Stimulated activated CD8-positive, alpha-beta memory T cell treated with anti-CD3 and anti-CD28 coated beads, Interleukin-7, amount 100 ng/mL, for 1 hour (primary cell): ENCODE measurements at places on chromosomes 1 and 21.

DNA sequence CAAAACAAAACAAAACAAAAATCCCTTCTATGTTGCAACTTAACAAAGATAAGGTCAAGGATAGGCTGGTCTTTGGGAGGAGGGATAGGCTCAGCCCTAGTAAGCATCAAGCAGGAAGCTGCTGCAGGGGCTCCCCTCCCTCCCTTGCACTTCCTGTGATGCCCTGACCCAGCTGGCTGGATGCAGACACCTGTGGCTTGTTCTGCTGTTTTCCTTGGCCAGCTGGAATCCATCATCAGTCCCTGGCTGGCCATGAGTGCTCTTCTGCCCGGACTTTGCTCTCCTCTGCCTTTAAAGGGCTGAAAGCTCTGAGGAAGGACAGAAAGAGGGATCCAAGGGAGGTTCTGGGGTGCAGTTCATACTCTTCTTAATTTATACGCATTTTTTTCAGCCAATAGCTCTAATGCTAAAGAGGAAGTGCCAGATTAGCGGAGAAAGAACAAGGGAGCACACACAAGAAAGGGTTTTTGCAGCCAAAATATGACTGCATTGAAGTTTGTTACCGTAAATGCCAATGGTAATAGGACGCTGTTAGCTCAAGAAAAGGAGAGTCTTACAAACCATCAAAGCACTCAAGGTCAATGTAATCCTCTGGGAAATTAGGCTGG is 19.9 kb upstream of the UBE2U start:
- DNase-seq, result no peak

GRCh38 chr1:10179406-10180091 is 30.8 kb upstream of the KIF1B start:
- no peak for DNase-seq

- DNase-seq, result no peak
These were observed 247.1 kb downstream of the NPHP4 start for GRCh38 chr1:5744911-5745799.

DNA sequence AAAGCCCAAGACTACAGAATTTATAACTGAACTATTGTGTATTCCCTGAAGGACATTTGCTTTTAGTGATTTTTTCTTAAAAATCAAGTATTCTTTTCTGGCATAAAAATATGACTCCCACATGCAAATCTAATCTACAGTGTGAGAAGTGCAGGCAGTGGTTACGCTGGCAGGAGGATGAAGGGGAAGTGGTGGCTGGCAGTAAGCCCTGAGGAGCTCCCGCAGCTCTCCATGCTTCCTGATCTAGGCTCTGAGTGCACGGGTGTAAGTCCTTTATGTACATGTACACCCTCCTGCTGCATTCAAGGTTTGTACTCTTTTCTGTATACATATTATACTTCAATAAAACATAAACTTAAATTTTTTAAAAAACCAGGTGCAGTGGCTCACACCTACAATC is 67.5 kb upstream of the PRDX6 start:
- DNase-seq, result no peak

GRCh38 chr1:106748606-106749005 is 307.9 kb upstream of the PRMT6 start:
- DNase-seq, result no peak

GRCh38 chr1:9294910-9295636 is 2.4 kb downstream of the SPSB1 start:
- DNase-seq, result no peak

GRCh38 chr1:4963251-4963650 is 308.8 kb downstream of the AJAP1 start:
- DNase-seq, result no peak

GRCh38 chr1:112322018-112322417 is 74.0 kb upstream of the CTTNBP2NL start:
- no peak for DNase-seq

DNA sequence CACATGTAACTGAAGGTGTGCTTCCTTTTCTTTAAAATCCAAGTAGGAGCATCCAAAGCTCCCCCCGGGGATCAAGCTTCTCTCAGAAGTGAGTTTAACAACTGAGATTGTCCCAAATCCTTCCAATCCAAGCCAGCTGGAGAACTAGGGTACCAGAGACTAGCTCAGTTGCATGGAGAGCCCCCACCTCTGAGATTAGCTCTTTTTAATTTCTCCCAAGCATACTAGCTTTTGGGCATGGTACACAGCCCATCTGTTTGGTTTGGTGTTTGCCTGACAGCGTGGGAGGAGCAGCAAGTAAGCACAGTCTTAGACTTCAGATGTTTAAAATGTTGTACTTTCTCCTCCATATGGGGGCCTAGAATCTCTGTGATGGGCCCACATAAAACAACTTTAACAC is 142.8 kb downstream of the ASTN1 start:
- DNase-seq, result no peak

GRCh38 chr1:151001602-151002001 is 5.1 kb downstream of the MINDY1 start:
- DNase-seq, result no peak

DNA sequence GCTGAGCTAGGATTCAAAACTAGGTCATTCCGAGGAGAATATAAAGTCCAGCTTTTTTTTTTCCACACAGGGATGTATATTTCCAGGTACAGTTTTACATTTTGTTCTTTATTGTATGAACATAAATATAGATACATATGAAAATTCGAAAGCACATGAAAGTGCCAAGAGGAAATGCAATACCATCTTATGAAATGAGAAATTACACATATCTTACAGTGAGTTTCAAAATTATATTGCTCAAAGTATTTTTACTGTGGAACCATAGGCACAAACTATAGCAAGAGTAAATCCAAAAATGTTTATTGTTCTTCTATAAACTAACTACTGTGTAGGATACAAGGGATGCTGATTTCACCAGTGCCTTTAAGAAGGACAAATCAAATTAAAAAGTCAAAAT is 39.0 kb downstream of the PTPRC start:
- DNase-seq, result no peak

DNA sequence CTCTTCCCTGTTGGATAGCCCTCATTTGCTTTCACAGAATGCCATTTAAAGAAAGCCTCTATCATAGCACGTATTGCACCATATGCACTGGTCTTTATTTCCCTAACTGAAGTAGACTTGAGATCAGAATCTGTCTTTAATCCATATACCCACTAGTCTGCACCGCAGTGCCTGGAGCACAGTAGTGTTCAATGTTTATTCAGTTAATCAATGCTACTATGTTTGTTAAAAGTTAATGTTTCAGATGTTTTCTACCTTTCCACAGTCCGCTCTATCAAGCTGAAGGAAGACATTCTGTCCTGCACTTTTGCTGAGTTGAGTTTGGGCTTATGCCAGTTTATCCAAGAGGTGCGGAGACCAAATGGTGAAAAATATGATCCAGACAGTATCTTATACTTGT is 139.2 kb downstream of the ZMYM4 start:
- no peak for DNase-seq

GRCh38 chr1:181608948-181609347 is 125.6 kb downstream of the CACNA1E start:
- DNase-seq, result no peak

- DNase-seq, result no peak
These were observed 20.5 kb upstream of the NPHP4 start for GRCh38 chr1:6012529-6013318.

DNA sequence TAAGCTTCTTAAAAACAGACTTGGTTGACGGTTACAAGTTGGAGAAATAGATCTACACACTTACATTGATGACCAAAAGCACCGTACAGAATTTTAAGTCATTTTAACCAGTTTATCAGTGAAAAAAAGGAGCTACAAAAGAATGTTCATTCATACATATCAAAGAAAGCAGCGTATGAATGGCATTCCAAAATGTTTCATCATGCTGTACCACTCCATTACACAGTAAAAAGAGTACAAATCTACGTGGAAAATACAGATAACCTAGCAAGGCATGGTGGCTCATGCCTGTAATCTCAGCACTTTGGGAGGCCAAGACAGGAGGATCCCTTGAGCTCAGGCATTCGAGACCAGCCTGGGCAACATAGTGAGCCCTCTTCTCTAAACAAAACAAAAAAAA is 40.3 kb downstream of the ZZZ3 start:
- no peak for DNase-seq

DNA sequence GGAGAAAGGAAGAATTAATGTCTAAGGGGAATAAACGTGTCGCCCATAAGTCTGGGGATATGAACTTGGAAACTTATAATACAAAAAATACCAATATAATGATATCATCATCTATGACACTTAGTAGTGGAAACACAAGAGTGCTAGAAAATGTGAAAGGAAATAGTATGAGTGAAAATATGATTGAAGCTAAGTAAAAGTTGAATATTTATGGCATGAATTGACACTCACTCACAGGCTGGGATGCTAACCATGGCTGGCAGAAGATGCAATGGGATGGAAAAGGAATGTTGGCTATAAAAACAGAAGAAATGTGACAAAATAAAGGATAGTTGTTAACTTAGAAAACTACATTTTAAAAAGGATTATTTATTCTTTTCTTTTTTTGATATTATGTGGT is 120.1 kb downstream of the XPR1 start:
- DNase-seq, result no peak

DNA sequence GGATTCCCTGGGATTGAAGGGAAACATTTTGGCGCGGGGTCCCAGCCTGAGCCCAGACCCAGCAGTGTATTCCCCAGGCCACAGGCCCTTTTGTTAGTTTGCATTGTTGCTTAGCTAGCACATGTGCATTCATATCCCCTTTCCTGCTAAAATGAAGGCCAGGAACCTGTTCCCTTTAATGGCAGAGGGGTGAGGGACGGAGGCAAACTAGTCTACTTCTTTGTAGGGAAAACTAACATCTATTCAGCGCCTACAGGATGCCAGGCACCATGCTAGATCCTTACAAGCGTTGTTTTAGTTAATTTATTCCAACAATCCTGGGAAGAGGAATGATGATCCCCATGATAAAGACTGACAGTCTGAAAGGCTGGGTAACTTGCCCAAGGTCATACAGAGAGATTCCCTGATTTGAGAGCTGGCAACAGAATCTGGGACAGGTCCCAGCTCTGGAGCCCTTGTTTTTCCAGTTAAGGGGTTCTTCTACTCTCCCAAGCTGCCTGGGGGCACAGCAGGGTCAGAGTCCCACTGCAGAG is 595 bp upstream of the E2F2 start:
- no peak for DNase-seq

DNA sequence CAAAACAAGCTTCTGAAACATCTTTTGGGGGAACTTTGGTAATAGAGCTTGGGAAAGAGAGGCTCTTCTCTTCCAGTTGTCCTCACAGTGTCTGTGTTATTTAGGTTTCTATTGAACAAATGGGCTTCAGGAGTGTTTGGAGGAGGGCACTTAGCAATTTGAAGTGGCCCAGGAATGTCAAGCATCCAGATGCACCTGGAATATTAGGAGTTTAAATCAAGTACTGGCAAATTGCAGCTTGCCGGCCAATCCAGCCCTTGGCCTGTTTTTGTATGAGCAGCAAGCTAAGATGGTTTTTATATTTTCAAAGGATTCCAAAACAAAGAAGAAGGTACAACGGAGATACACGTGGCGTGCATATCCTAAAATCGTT is 94.7 kb downstream of the CCDC185 start:
- no peak for DNase-seq

GRCh38 chr21:45570826-45571601 is 28.8 kb upstream of the SLC19A1 start:
- DNase-seq, result no peak

GRCh38 chr1:15020943-15021745 is 132.4 kb upstream of the TMEM51 start:
- no peak for DNase-seq

GRCh38 chr1:241212628-241213027 is 144.4 kb downstream of the RGS7 start:
- DNase-seq, result no peak

GRCh38 chr1:201647094-201647493 is 108.2 kb downstream of the NAV1 start:
- no peak for DNase-seq

- DNase-seq, result no peak
These were observed 67.0 kb upstream of the KLHDC7A start for GRCh38 chr1:18413541-18414305.

DNA sequence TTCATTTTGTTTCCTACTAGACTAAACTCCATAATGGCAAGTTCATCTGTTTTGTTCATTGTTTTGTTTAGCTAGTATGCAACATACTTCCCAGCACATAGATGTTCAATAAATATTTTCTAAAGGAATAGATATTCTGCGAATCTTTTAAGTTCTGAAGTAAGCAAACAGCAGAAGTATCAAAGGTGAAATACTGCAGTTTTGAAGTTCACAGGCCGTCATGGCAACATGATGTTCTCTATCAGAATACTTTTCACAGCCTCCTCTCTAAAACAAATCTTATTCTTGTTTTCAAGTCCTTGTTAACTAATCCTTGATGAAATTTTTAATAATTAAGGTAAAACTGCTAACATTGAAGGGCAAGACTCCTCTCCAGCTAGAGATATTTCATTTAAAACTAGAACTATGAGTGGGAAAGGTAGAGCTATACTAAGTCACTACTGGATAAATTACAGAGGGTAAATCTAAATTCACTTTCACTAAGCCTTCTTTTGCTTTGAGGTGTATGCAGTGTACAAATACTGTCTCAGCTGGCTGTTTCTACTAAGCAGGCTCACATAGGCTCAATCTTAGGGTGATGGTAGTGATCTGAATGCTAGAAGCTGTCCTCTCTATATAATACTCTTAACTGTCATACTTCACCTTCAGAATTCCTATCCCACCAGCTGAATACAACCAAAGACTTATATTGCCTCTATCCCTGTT is 96.7 kb downstream of the ZZZ3 start:
- DNase-seq, result no peak

GRCh38 chr1:202571719-202572339 is 138.4 kb downstream of the SYT2 start:
- no peak for DNase-seq

DNA sequence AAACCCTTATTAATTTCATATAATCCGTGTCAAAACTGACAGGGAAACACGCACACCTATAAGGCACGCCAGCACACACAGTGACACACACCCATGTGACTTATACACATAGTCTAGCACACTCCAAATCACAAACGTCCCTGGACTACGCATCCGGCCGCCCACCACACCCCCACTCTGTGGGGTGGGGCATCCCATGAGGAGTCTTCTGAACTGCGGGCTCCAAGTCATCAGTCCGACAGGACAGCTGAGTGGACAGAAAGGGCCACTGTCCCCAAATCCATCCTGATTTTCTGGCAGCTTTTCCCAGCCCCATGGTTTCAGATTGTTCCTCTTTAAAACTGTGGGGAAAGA is 829 bp downstream of the PEA15 start:
- no peak for DNase-seq

DNA sequence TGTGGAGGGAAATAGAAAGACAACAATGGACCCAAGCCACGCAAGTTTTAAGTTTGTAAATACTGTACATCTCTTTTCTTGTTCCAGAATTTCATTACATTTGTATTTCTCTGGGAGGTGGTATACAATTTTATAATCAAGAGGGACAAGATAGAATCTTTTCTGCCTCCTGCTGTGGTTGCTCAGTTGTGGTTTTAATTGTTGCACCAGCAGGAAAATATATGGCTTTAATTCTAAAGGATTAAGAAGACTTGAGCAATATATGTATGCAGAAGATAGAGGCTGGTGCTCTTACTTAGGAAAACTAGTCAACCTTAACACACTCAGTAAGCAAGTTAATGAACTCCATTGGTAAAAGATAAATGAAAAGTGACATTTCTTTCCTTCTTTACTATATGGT is 19.8 kb upstream of the ASB17 start:
- DNase-seq, result no peak
